ENCODE measurements at places on chromosomes 3 and 15. TPM values are rescaled to one million over a fixed set of nuclear protein-coding genes. Genes with fewer than 3 reads are reported as not detected.

DNA sequence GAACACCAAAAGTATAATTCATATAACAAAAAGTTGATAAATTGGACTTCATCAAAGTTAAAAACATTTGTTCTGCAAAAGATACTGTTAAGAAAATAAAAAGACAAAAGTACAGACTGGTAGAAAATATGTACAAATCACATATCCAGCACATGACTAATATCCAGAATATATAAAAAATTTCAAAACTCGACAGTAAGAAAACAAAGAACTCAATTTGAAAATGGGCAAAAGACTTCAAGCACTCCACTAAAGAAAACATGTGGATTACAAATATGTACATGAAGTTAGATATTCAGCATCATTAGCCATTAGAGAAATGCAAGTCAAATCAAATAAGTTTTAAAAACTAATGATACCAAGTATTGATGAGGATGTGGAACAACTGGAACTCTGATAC lies 6.7 kb downstream of the GK5 start:
- DNase-seq: peak; percentile 16
- no peak overlapping the region for H3K4me3 ChIP-seq
- peaks cover 8% of the 10 kb centered on the region for H3K4me1 ChIP-seq
- no peak overlapping the region for H3K27ac ChIP-seq
- no peaks in the 10 kb centered on the region for H3K27me3 ChIP-seq
- no peaks in the 10 kb centered on the region for H3K36me3 ChIP-seq

DNA sequence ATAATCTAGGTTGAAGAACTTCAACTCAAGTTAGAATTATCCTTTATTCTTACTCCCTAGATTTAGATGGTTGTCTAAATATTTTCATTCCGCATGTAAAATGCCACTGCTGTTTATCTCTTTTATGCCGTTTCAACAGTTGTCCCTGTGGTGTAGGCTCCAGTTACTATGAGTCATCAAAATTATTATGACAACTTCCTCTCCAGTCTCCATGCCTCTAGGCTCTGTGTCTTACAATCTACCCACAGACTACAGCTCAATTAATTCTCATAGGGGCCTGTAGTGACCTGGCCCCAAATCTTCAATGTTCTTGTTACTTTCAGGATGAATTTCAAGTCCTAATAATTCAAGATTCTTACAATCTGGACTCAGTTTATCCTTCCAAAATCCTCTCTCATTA lies 105.8 kb upstream of the UNC13C start:
- H3K4me1 ChIP-seq: no peaks in the 10 kb centered on the region
- no peaks in the 10 kb centered on the region for H3K36me3 ChIP-seq
- H3K4me3 ChIP-seq: no peak overlapping the region
- H3K27me3 ChIP-seq: no peaks in the 10 kb centered on the region

DNA sequence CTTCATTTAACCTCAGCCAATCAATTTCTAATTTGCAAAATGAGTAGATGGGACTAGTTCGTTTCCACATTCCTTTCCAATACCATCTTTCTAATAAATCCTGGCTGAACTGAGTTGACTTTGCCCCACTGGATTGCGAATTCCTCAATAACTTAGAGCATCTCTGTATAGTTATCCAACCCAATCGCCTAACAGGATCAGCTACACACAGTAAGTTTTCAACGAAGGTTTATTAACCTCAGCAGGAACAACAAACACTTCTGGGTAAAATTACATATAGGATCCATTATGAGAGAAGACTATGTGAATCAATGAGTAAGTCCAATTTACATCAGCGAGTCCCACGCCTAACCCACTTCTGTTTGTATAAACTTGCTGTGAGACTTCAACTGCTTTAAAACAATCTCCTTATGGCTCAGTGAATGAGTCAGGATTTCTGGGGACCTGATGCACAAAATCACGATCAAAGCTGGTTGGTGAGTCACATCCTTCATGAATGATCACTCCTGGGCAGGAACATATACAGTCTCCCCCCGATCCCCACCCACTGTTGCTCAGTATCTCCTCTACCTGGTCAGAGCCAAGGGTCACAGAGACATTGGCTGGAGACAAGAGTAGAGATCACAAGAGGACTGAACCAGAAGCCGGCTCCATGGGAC lies 142.8 kb downstream of the EDEM1 start:
- H3K27ac ChIP-seq: no peak overlapping the region
- H3K4me3 ChIP-seq: no peak overlapping the region
- H3K4me1 ChIP-seq: no peaks in the 10 kb centered on the region
- H3K36me3 ChIP-seq: no peaks in the 10 kb centered on the region
- peak; percentile 90 for DNase-seq

GRCh38 chr3:71244826-71245488 lies 338.6 kb downstream of the FOXP1 start:
- H3K4me1 ChIP-seq: peaks cover 19% of the 10 kb centered on the region
- no peaks in the 10 kb centered on the region for H3K27me3 ChIP-seq
- peak overlapping the region; percentile 40 for H3K4me3 ChIP-seq

- peaks cover 49% of the 10 kb centered on the region for H3K27me3 ChIP-seq
- DNase-seq: no peak
- no peaks in the 10 kb centered on the region for H3K36me3 ChIP-seq
- no peaks in the 10 kb centered on the region for H3K4me1 ChIP-seq
- H3K27ac ChIP-seq: no peak overlapping the region
Observed at GRCh38 chr3:13273604-13274105, 146.5 kb downstream of the NUP210 start.

GRCh38 chr3:112086076-112086854 lies at the start of gene C3orf52:
Gene C3orf52, plus strand, starts transcription at chr3:112086389. Its CDS starts 19 bp downstream, at chr3:112086408.
- H3K4me1 ChIP-seq: peaks cover 4% of the 10 kb centered on the region
- DNase-seq: peak; percentile 76
- peak within 1 kb of the TSS; percentile 87 for H3K4me3 ChIP-seq
- peak within 1 kb of the TSS; percentile 57 for H3K27ac ChIP-seq
- no peaks in the 10 kb centered on the region for H3K27me3 ChIP-seq
- H3K36me3 ChIP-seq: no peaks in the 10 kb centered on the region

CD80 gene
- polyA plus RNA-seq: not detected

DNA sequence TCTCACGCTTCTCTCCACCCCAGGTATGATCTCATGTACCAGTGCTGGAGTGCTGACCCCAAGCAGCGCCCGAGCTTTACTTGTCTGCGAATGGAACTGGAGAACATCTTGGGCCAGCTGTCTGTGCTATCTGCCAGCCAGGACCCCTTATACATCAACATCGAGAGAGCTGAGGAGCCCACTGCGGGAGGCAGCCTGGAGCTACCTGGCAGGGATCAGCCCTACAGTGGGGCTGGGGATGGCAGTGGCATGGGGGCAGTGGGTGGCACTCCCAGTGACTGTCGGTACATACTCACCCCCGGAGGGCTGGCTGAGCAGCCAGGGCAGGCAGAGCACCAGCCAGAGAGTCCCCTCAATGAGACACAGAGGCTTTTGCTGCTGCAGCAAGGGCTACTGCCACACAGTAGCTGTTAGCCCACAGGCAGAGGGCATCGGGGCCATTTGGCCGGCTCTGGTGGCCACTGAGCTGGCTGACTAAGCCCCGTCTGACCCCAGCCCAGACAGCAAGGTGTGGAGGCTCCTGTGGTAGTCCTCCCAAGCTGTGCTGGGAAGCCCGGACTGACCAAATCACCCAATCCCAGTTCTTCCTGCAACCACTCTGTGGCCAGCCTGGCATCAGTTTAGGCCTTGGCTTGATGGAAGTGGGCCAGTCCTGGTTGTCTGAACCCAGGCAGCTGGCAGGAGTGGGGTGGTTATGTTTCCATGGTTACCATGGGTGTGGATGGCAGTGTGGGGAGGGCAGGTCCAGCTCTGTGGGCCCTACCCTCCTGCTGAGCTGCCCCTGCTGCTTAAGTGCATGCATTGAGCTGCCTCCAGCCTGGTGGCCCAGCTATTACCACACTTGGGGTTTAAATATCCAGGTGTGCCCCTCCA lies 19.1 kb downstream of the TYRO3 start:
- peaks cover 12% of the 10 kb centered on the region for H3K36me3 ChIP-seq
- no peak overlapping the region for H3K4me3 ChIP-seq
- DNase-seq: no peak
- no peak overlapping the region for H3K27ac ChIP-seq
- no peaks in the 10 kb centered on the region for H3K27me3 ChIP-seq
- no peaks in the 10 kb centered on the region for H3K4me1 ChIP-seq

GRCh38 chr3:46715507-46716175 lies 2.0 kb downstream of the PRSS50 start:
- H3K36me3 ChIP-seq: no peaks in the 10 kb centered on the region
- DNase-seq: no peak
- H3K4me1 ChIP-seq: no peaks in the 10 kb centered on the region

DNA sequence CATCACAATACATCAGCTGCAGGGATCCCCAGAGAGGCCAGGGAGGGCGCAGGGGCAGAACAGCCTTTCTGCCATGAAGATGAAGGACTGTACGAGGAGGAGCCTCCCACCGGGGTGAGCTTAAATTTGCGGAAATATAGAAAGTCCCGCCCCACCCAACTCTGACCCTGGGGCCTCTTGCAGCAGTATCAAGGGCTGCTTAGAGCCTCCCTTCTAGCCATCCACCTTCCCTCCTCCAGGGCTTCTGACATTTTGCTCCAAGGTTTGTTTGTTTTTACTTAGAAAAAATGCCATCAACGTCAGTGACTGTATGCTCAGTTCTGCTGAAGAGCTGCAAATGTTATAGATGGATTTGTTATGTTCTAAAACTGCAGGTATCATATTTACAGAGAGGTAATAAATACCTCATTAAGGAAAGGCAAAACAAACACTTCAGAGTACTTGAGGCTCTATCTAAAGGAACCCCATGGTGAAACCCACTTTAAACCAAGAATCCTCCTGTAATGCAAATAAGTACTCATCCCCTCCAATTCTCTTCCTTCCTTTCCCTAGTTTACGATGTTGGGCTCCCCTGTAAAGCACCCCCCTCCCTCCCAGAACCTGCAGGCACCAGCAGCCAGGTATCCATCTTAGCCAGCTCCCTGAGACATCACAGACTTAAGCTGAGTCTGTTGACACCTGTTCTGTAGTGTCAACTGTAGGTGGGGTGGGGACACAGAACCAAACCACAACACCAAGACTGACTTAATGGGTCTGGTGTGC lies 30.5 kb downstream of the RFTN1 start:
- H3K27ac ChIP-seq: peak overlapping the region; percentile 78
- peaks cover 11% of the 10 kb centered on the region for H3K36me3 ChIP-seq
- no peak overlapping the region for H3K4me3 ChIP-seq
- no peaks in the 10 kb centered on the region for H3K27me3 ChIP-seq

GRCh38 chr3:75180235-75180944 lies 483.7 kb upstream of the FRG2C start:
- no peaks in the 10 kb centered on the region for H3K4me1 ChIP-seq
- no peaks in the 10 kb centered on the region for H3K27me3 ChIP-seq
- no peak overlapping the region for H3K27ac ChIP-seq
- no peak for DNase-seq

DNA sequence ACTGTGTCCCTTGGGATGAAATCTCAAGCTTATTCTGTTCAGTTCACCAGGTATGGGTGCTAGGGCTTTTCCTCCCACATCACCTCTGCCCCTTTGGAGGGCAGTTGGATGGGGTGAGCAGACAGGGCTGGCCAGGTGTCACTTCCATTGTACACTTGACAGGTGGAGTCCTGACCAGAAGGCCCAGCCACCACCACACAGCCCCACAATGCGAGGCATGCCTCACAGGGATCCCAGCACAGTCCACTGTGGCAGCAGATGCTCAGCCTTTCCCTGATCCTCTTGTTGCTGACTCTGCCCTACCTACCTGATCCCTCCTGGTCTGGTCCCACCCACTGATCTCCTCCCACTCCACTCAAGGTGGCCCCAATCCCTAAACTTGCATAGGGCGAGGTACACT lies 88.2 kb downstream of the ANP32A start:
- peaks cover 19% of the 10 kb centered on the region for H3K27me3 ChIP-seq
- H3K27ac ChIP-seq: no peak overlapping the region
- H3K4me3 ChIP-seq: no peak overlapping the region

DNA sequence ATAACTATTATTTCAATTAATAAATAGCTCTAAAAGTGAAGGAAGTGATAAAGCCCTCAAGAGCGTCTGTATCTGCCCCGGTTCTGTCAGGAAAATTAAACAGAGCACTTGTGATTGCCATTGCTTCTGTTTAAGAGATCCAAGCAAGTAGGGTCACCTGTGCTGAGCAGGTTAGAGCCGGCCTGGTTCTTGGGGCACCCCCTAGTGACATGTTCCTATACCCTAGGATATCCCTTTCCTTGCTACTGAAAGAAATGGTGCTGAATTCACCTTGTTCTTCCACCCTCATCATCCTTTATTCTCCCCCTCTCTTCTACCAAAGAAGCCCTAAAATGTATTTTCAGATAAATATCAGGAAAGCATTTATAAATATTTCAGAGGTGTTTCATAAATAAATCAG lies 323.5 kb downstream of the RORA start:
- no peak for DNase-seq
- H3K4me1 ChIP-seq: no peaks in the 10 kb centered on the region
- no peak overlapping the region for H3K4me3 ChIP-seq
- no peak overlapping the region for H3K27ac ChIP-seq

DNA sequence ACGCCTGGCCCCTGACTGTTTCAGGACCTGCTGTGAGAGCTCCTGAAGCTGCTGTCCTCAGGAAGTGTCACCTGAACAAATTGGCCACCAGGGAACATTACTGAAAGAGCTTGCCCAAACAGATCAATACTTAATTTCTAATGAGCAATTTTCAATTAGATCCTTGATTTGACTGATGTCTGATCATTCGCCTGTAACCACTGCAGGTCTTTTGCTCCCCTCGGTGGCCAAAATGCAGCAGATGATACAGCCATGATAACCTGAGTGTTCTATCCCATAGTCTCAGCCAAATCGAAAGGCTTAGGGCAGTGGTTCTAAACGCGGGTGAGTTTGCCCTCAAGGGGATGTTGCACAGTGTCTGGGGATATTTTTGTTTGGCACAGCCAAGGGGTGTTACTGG lies 57.6 kb upstream of the MEX3B start:
- no peaks in the 10 kb centered on the region for H3K36me3 ChIP-seq
- peaks cover 15% of the 10 kb centered on the region for H3K4me1 ChIP-seq
- H3K4me3 ChIP-seq: no peak overlapping the region
- no peak overlapping the region for H3K27ac ChIP-seq
- H3K27me3 ChIP-seq: no peaks in the 10 kb centered on the region

DNA sequence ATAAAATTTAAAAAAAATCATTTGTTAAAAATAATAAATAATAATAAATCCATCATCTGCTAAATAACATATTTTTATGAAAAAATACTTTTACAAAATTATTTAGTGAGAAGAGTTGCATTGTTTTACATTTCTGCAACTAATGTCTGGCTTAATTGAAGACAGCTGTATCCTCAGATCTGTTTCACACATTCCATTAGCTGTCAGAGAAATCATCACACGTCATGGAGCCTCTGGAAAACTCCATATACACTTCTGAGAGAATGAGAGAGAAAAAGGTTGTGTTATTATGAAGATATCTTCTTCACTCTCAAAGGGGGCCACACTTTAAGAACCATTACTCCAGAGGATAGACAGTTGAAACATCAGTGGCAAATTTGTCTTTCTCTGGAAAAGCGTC lies 40.8 kb downstream of the CMSS1 start:
- no peak overlapping the region for H3K27ac ChIP-seq
- H3K27me3 ChIP-seq: no peaks in the 10 kb centered on the region
- peaks cover 23% of the 10 kb centered on the region for H3K4me1 ChIP-seq
- H3K36me3 ChIP-seq: peaks cover 30% of the 10 kb centered on the region

DNA sequence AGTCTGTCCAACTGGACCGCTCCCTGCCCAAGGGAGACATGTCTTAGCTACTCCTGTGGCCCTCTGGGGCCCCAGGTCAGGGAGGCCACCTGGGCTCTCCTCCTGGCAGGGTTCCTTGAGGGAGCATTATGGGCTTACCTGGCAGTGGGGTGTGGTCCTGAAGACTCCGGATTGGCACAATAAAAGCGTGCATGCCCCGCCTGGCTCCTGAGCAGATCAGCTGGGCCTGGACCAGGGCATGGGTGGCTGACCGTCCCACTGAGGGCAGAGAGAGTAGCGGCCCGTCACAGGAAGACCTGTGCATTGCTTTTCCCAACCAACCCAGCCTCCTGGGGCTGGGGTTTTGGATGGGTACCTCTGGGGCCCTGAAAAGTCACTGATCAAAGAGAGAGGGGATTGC lies 5.4 kb downstream of the ACOX2 start:
- H3K27ac ChIP-seq: no peak overlapping the region
- H3K27me3 ChIP-seq: no peaks in the 10 kb centered on the region
- H3K36me3 ChIP-seq: peaks cover 3% of the 10 kb centered on the region
- DNase-seq: no peak

Measured in IMR-90 (cell line).